ENCODE measurements at places on chromosomes 5 and 9. TPM values are rescaled to one million over a fixed set of nuclear protein-coding genes. Genes with fewer than 3 reads are reported as not detected.

Gene PCDHB15
- total RNA-seq = 3.6 TPM

Gene FCN1
- total RNA-seq = 2.0 TPM

Gene INVS
- 26.4 TPM for total RNA-seq

GRCh38 chr9:89380437-89381307 lies 62.4 kb downstream of the SECISBP2 start:
- DNase-seq = no peak

DNA sequence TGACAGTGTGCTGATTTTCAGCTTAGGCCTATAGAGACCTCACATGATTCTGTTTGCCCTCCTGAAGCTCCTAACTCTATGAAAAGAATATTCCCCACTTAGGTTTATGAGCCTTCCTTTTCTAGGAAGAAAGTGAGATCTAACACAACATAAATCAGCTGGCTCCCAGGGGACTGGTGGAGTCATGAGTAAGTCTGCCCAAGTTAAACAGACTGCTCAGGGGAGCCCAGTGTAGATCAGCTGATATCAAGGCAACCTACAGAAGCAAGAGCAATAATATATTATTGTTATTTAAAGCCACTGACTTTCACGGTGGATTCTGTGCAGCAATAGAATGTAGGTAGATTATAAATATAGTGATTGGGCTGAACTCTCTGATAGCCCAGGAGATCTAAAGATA lies 1978.6 kb upstream of the CDH6 start:
- DNase-seq = no peak

GRCh38 chr9:72361217-72361616 lies 3.8 kb downstream of the ZFAND5 start:
- no peak for DNase-seq

Measured in mucosa of gallbladder (tissue), 1 donor.